Stimulated activated CD8-positive, alpha-beta memory T cell treated with anti-CD3 and anti-CD28 coated beads, Interleukin-7, amount 100 ng/mL, for 1 hour (primary cell): ENCODE measurements at places on chromosomes 11 and 22.

- peak; percentile 54 for DNase-seq
These were observed 14.1 kb downstream of the MIAT start for GRCh38 chr22:26671317-26672059.

- DNase-seq: no peak
These were observed 190.6 kb downstream of the IGLL1 start for GRCh38 chr22:23389271-23390071.

DNA sequence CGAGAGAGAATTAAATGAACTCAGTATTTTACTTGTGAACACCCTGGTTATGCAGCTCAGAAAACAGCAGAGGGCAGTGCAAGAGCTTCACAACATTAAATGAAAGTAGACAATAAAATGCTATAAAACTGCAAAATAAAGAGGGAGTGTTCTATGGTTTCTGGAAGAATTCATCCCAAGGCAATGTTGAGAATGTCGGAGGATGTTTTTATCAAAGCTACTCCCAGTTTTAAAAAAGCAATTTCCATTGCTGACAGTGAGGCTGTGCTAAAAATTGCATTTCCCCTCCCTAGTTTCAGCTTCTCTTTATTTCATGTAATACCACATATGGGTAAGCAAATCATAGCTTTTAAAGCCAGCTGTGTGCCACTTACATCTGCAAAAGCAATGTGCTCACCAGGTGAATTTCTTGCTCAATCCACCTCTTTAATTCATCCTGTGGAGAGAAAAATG, 296.8 kb downstream of the RAB38 start:
- DNase-seq: no peak

DNA sequence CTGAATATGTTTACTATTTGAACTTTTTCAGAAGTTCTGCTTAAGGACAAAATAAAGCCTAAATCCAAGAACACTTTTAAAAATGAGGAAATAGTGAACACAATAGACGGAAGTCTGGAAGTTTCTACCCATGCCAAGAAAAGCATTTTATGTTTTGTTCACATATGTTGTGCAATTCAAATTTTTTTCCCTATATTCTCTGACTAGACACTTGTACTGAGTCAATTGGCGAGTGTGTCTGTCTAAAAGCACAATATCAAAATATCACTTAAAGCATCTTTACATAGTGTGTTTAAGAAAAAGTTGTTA, 29.2 kb downstream of the INCENP start:
- no peak for DNase-seq

DNA sequence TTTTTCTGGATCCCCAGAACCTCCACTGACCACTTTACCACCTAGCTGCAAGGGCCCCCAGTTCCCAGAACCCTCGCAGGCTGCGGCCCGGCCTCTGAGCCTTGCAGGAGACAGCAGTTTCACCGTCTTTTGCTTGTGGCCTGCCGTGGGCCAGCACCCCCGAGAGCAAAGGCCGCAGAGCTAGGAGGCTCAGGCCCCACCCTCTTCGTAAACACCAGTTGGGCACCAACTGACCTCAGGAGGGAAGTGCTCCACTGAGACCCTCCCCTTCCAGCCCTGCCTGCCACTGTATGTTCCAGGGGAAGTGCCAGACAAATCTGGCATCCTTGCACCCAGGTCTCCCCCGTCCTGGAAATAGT, 23.4 kb upstream of the CREB3L1 start:
- no peak for DNase-seq

GRCh38 chr11:128470081-128470480, 117.3 kb downstream of the ETS1 start:
- no peak for DNase-seq

GRCh38 chr11:67646535-67647336, 3.8 kb downstream of the ACY3 start:
- DNase-seq: no peak

DNA sequence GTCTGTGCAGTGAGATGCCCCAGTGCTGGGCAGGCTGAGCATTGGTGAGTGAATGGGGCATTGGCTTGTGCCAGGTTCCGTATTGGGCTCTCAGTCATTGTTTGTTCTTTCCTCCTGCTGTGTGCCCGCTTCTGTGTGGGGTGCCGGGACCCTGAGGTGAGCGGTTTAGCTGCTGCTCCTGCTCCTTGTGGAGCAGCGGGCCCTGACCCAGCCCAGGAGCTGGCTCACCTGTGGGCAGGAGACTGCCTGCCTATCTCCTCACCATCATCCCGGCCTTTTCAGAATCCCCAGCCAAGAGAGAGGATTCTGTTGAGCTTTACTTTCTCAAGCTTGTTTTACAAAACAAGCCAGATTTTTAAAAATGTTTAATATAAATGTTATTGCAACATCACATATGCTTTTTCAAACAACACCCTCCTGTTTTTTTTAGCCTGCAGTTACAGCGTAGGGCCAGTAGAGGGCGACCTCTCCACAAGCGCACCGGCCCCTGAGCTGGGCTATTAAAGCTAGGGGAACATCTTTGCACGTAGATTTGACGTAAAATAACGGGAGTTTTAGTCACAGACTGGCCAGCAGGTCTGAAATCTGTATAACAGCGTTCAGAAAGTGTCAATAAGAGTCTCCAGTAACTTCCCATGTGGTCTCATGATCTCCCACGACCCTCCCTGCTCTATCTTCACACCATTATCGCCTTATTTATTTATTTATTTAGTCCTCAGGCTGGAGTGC, 25.1 kb upstream of the RELT start:
- DNase-seq: peak; percentile 24

DNA sequence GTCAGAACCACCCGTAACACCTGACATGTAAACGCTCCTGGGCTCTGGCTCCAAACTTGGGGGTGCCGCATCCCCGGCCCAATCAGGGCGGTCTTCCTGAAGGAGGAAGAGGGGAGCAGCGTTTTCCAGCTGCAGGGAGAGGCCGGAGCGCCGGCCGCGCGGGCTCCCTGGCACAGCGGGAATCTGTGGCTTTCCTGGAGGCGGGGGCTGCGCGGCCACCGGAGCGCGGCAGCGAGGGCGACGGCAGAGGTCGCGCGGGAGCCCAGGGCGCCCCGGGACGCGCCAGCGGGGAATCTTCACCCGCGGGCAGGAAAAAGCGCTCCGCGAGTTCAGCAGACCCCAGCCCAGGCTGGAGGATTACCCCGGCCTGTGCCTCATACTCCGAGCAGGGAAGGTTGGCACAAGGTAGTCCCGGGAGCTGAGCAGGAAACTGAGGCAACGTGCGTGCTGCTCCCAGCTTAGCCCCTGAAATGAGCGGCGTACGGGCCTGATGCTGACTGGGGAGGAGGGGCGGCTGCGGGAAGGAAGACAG, 600 bp upstream of the ESAM start:
- no peak for DNase-seq

DNA sequence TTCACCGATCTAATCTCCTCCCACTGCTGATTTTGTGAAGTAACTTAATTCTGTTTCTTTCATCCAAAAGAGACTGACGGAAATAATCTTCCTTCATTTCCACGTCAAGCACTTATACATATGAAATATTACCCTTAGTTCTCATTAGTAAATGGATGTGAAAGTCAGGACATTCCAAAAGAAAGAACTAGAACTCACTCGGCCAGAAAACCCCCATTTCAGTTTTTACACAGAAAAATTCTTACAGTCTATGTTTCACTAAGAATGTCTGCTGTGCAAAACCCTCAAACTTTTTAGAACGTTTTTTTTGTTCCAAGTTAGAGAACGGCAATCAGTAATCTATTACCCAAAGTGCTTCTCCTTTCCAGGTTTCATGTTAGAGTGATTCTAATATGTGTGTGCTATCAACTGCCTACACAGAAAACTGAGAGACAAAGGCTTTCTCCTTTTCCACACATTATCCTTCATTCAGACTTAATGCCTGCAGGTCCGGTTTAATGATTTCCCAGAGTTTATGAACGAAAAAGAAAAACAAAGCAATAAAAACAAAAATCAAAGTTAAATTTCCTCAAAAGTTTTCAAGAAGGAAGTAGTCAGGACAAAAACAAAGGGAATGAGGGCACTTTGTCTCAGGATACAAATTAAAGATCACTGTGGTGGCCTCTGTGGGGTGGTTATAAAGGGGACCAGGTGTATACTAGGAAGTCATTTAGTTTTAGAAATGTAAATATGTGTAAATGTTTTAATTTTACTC, 11.3 kb upstream of the SESN3 start:
- no peak for DNase-seq

DNA sequence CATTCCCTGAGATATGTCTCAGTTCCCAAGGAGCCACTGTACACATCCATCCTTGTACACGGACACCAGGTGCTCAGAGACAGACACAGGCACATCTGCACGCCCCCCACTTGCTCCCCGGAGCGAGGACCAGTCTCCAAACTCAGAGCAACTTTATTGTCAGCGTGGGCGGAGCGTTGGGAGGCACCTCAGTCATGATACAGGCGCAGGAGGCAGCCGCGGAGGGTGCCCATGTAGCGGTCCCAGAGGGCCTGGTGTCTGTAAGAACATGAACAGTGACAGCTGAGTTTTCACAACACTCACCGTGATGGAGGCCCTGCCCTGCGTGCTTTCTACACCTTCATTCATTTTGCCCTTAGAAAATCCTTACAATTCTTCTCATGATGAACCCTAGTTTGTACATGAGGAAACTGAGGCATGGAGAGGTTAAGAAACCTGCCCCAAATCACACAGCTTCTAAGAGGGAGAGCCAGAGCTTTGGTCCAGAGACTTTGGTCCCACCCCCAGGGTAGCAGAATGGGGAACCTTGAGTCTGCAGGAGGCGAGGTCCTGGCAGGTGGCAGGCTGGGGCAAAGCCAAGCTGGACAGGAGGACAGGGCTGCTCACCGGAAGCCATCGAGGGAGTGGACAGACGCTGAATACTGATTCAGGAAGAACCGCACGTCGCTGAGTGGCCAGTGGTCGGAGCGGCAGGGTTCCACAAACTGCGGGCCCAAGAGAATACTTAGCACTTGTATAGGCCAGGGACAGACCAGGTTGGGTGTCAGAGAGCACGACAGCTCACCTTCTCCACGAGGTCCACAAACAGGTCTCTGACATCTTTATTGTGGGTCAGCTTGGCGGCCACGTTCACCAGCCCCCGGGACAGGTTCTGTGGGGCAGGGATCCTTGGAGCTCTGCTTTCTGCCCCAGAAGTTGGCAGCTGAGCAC, 4.2 kb downstream of the FIBP start:
- DNase-seq: no peak

- DNase-seq: no peak
These were observed 83.0 kb upstream of the YWHAH start for GRCh38 chr22:31861226-31861840.

- no peak for DNase-seq
These were observed 12.3 kb downstream of the MB start for GRCh38 chr22:35604621-35605368.

DNA sequence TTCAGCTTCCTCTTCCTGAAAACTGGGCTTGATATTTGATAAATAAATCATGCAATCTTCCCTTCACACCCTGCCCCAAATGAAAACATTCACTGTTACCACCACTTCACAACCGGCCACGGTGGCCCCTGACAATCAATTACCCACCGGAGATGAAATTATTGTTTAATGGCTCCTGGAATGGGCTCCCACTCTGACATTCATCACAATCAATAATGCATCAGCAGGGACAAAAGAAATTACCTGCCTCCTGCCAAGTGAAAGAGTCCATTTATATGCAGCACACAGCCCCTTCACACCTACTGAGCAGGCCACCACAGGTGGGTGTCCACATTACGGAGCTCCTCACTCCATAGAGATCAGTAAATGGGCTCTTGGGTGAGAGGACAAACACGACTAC, 193.5 kb upstream of the SNX19 start:
- DNase-seq: no peak

- DNase-seq: no peak
These were observed 89.6 kb downstream of the ZNF280B start for GRCh38 chr22:22418957-22419356.

DNA sequence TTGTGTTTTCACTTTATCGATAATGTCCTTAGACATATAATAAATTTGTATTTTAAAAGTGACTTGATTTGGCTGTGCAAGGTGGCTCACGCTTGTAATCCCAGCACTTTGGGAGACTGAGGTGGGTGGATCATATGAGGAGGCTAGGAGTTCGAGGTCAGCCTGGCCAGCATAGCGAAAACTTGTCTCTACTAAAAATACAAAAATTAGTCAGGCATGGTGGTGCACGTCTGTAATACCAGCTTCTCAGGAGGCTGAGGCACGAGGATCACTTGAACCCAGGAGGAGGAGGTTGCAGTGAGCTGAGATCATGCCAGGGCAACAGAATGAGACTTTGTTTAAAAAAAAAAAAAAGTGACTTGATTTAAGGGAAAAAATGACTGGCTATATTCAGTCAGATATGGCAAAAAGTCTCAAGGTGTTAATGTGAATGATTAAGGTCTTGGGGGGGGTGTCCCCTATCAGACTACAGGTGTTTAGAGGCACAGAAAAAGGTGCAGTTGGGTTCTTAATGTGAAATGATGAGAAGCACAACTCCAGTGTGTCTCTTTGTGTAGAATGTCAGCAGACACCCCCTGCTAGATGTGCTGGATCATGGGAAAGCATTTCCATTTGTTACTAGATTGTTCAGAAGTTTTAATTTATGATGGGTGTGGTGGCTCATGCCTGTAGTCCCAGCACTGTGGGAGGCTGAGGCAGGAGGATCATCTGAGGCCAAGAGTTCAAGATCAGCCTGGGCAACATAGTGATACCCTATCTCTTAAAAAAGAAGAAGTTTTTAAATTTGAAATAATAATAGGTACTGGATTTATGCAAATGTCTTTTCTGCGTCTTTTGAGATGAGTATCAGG, 17.0 kb downstream of the NEAT1 start:
- no peak for DNase-seq

DNA sequence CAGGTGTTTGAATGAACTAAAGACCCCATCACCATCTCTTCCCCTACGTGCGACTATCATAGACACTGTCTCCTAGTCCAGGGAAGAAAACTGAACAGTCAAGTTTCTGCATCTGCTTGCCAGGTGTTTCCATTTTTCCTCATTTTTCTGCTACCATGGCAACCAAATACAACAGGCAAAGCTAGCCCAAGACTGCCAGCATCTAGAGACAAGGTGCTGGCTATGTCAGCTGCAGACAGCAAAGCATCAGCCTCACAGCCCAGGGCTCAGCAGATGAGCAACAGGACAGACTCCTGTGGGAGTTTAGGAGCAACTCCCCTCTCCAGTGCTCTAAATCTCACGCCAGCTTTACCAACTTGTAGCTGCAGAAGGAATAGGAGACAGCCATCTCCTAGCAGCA, 124.3 kb downstream of the C11orf58 start:
- DNase-seq: no peak

DNA sequence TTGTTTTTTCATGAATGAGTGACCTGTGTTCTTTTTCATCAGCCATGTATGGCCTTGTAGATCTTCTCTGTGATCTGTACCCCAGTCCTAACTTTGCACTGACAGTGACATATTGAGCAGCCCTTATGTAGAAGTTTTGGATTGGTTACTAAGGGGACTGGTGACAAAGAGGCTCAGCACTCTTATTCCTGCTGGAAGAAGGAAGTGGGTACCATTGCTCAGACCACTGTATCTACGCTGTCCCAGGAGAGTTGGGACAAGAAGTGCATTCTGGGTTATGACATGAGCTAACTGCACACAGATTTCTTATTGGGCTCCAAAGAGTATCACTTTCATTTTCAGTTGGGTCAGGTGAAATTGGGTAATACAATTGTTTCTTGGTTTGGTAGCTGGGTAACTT, 107.8 kb upstream of the RASSF10 start:
- no peak for DNase-seq
